ENCODE measurements at places on chromosomes 7 and 10.

- no peak for DNase-seq
Measured at GRCh38 chr7:117176206-117176605, 146.7 kb downstream of the WNT2 start.

- DNase-seq = no peak
Measured at GRCh38 chr10:21823617-21824016, 179.9 kb downstream of the DNAJC1 start.

GRCh38 chr10:65827359-65827758 lies 1098.5 kb upstream of the LRRTM3 start:
- no peak for DNase-seq

DNA sequence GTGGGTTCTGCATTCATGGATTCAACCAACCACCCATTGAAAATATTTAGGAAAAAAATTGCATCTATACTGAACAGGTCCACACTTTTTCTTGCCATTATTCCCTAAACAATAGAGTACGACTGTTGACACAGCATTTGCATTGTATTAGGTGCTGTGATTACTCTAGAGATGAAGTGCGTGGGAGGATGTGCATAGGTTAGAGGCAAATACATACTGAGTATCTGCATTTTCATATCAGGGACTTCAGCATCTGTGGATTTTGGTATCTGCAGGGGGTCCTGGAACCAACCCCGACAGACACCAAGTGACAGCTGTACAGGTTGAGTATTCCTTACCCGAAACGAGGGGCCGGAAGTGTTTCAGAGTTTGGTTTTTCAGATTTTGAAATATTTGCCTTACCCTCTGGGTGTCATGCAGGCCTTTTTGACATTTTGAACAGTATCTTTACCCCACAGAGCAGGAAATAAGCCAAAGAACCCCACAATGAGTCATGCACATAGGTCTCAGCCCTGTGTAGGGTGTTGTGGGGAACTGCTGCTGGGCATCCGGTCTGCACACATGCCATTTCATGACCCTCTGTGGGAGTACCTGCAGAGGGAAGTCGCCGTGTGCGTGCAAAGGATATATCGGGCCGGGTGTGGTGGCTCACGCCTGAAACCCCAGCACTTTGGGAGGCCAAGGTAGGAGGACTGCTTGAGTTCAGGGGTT lies 14.5 kb downstream of the NUDT5 start:
- DNase-seq = no peak

DNA sequence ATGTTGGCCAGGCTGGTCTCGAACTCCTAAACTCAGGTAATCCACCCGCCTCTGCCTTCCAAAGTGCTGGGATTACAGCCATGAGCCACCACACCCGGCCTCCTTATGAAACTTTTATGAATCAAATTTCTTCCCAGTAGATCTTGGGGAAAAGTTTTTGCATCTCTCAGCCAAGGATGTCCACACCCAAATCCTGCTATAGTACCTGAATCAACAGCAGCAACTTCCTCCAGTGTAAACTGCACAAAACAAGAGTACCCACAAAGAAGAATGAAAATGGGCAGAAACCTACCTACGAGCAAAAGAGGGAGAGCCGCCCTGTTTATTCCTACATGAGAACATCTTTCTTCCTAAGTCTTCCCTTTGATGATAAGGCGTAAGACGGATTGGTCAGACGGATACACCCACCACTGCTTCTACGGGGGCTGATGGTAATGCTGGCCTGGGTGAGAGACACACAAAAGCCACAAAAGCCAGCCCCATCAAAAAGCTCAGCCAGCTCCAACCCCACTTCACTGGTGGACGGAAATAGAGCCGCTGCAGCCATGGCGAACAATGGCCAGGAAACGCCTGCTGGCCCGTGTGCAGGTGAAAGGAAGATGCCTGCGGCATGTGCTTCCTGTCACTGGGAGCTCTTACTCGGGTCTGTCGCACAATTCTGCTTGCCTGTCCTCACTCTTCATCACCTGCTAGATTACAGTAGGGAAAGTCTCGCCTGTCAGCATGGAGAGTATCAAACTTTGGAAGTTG lies 10.4 kb downstream of the JCAD start:
- DNase-seq = no peak

DNA sequence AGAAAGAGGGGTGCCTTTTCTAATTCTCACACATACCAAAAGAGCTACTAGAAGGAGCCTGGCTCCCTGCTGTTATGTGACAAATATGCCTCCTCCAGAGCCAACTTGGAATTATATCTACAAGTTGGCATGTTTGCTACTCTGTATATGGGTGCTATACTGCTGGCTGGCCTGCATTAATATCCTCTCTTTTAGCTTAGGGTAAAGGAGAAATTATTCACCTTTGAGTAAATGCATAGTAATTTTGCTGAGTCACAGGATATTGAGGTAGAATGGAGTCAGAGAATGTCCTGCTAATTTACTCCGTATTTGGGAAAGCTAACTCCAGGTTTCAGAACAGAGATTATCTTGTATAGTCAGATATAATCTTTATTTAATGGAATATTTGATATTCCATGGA lies 24.2 kb upstream of the LIPN start:
- peak; percentile 52 for DNase-seq

DNA sequence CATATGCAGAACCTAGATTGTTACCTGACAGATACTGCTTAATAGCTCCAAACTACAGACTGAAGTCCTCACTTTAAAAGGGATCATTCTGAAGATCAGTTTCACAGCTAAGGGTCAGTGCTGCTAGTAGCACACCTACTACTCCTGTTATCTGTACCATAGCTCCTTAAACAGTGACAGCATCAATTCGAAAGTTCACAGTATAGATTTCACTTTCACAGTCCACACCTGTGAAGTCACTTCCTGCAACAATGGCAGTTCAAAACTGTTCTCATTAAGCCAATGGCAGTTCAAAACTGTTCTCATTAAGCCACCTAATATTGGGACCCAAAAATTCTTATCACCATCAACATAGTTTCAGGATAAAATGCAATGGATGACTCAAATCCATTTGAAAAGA lies 10.7 kb upstream of the FHIP2A start:
- no peak for DNase-seq

GRCh38 chr7:111954474-111955381 lies 251.5 kb downstream of the DOCK4 start:
- DNase-seq = no peak

- DNase-seq = no peak
Measured at GRCh38 chr7:23067271-23067670, 38.3 kb upstream of the KLHL7 start.

GRCh38 chr7:121574109-121574508 lies 178.0 kb upstream of the FAM3C start:
- no peak for DNase-seq

DNA sequence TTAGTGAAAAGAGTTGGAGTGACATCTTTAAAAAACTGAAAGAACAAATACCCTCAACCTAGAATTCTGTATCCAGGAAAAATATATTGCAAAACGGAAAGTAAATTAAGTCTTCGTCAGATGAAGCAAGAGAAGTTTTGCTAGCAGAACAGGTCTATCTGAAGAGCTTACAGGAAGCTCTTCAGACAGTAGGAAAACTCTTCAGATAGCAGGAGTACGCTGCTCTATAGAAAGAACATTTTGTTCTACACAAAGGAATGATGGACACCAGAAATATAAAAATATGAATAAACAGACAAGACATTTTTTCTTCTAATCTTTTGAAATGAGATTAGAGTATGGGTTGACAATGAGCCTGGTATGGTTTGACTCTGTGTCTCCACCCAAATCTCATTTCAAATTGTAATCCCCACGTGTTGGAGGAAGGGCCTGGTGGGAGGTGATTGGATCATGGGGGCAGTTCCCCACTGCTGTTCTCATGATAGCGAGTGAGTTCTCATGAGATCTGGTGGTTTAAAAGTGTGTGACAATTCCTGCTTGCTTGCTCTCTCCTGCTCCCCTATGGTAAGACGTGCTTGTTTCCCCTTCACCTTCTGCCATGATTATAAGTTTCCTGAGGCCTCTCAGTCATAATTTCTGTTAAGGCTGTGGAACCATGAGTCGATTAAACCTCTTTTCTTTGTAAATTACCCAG lies 567.3 kb downstream of the AUTS2 start:
- no peak for DNase-seq

- DNase-seq = no peak
Measured at GRCh38 chr10:4647109-4647785, 178.8 kb upstream of the AKR1E2 start.

DNA sequence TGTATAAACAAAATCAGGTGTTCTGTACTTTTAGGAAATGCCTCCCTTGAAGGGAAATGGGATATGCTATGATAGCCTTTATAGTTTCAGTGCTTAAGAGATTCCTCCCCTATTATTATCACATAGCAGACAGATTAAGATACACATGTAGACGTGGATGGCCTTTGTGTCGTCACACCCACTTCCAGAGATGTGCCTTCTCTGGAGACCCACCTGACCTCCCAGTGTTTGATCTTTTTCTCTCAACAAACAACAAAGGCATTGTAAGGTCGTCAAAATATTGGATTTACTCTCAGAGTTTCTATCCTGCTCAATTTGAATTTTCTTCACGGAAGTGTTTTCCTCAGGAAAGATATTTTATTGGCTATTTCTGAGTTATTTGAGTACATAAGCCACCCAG lies 25.7 kb upstream of the C1GALT1 start:
- DNase-seq = no peak

GRCh38 chr10:130372222-130372621 lies 236.0 kb downstream of the GLRX3 start:
- DNase-seq = no peak

DNA sequence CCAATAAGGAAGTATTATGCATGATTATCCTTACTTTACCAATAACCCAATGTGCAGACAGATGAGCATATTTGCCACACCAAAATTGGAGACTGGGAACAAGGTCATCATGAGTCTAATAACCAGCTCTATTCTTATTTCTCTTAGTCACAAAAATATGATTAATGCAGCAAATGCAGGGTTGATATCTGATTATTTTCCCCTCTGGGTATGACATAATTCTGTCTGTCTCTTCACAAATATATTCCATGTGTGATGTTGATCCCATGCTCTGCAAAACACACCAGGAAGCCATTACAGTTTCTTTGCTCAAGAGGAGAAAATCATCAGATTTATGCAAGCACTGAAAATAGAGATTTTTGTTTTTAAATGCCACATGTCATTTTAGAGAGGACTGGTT lies 196.5 kb upstream of the DGKB start:
- DNase-seq = no peak

- DNase-seq = no peak
Measured at GRCh38 chr7:18647582-18647981, 152.0 kb downstream of the HDAC9 start.

GRCh38 chr7:15915686-15916293 lies 229.3 kb upstream of the MEOX2 start:
- DNase-seq = no peak

DNA sequence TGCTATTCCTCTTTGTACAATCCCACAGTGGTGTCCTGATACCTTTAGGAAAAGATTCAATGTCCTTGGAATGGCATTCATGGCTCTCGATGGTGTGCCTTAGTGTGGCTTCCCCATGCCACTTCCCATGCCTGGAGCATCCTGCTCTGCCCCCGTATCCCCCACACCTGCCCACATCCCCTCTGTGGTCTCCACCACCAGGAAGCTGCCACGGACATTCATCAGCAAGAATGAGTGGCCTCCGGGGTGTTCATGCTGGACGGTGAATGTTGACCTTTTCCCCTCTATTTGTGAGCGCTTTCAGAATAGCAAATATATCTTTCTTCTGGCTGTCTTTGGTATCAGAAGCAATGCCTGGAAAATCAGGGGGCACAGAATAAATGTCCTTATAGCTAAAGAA lies 262.0 kb upstream of the NRP1 start:
- DNase-seq = no peak

All from RCC 7860 (cell line).